ENCODE measurements at places on chromosomes 5 and 9.

- DNase-seq = no peak
Measured at GRCh38 chr5:94976853-94977252, 308.0 kb downstream of the MCTP1 start.

DNA sequence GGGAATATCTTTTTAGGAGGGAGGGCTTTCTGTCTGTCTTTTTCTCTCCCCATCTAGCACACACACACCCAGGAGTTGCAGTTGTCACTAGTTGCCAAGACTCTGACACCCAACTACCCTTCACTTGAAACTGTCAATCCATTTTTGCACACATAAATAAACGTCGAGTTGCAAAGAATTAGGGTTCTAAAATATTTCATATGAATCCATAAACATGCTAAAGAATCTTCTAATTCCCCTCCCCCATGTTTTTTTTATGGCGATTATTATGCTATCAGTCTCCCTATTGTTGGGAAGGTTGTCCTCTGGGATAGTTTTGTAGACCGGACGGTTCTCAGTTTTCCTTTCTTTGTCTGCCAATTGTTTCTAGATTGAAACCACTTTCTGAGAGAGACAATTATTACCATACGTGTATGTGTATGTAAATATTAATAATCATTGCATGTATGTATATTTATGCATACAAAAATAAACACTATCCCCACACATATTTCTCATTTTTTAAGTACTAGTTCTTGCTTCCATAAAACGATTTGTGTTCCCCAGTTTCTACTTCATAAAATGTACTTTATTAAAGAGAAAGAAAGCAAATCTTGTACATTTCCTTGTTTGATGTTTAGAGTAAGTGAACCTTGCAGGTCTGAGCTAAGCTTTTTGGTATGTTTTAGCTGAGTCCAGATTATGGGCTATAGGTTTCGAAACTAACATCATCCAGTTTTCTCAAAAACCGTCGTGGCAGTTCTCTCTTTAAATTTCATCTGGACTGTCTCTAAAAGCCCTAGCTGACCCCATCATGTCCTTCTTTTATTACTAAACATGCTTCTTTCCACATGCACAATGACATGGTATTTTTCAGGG lies 165.0 kb upstream of the MPDZ start:
- no peak for DNase-seq

GRCh38 chr5:143470120-143470519 lies 66.6 kb upstream of the NR3C1 start:
- no peak for DNase-seq

DNA sequence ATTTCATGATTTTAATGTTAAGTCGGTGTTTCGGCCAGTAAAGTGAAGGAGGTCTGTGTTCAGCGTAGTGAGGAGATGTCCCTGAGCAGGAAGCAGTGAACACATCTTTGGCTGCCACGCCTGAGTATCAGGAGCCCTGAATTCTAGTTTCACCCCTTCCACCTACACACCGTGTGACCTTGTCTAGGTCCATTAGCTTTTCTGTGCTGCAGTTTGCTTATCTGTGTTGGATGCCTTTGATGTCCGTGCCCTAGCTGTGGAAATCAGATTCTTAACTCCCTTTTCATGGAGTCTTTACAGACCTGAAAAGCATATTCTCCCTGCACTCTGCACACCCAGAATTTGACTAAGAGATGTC lies 601 bp downstream of the FBXO38 start:
- DNase-seq = no peak

DNA sequence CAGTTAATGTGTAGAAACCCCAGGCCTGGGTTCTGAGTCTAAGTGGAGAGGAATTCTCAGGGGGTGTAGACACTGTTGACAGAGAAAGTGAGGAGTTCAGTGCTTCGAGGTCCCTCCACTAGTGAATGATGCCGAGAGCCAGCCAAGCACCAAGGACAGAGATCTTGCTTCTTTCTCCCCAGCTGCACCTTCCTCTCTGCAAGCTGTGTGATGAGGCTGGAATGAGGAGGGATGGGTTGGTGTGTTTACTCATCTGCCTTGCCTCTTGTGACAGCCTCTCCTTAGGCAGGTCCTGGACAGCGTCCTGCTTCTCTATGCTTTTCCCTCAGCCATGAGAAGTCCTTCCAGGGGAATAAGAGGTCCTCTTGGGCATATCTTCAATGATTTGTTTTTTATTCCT lies 35.3 kb downstream of the HNRNPH1 start:
- DNase-seq = no peak

DNA sequence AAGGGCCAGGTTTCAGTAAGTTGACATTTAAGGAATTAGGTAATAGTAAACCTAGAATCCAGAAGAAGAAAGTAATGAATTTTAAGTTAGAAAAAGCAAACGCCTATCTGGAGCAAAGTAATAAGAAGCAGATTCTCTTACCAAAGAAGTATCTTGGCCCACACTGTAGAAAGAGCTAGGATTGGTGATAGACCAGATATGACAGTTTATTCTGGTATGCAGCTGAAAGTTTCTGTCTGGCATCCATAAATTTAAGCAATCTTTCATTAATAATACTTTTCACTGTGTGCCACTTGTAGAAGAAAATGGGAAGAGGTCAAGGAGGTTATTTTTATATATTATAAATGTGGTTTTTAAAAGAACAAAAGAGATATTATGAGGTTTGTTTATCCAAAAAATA lies 3.0 kb downstream of the RECK start:
- no peak for DNase-seq

- DNase-seq = no peak
Measured at GRCh38 chr9:76438841-76439588, 20.0 kb upstream of the GCNT1 start.

Data from Right ventricle myocardium superior (tissue), 1 donor.